ENCODE measurements at places on chromosomes 3 and 15.
A peak's percentile ranks its signal among the peaks of the same experiment; 100 is the strongest.

- DNase-seq, result no peak
Measured at GRCh38 chr15:101295607-101296161, 636 bp upstream of the SNRPA1 start.

GRCh38 chr15:81073801-81074200 lies 60.3 kb upstream of the CFAP161 start:
- no peak for DNase-seq

DNA sequence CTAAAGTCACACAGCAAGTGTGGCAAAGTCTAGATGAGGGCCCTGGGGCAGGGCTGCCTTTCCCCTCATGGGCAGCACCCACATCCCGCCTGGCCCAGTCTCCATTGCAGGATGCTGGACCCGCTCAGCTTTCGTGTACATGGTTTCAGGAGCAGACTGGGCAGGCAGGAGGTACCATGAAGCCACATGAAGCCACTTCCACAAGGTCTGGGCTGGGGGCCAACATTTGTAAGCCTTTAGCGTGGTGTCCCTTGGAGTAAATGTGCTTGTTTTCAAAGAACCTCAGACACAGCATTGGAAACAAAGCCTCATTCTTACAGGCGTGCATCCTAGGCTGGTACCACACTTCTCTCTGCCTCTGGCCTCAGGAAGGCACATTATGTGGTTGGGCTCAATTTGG lies 34.5 kb downstream of the UMPS start:
- DNase-seq, result no peak

- DNase-seq, result peak; percentile 36
Measured at GRCh38 chr15:73225358-73226015, 143.3 kb downstream of the HCN4 start.

DNA sequence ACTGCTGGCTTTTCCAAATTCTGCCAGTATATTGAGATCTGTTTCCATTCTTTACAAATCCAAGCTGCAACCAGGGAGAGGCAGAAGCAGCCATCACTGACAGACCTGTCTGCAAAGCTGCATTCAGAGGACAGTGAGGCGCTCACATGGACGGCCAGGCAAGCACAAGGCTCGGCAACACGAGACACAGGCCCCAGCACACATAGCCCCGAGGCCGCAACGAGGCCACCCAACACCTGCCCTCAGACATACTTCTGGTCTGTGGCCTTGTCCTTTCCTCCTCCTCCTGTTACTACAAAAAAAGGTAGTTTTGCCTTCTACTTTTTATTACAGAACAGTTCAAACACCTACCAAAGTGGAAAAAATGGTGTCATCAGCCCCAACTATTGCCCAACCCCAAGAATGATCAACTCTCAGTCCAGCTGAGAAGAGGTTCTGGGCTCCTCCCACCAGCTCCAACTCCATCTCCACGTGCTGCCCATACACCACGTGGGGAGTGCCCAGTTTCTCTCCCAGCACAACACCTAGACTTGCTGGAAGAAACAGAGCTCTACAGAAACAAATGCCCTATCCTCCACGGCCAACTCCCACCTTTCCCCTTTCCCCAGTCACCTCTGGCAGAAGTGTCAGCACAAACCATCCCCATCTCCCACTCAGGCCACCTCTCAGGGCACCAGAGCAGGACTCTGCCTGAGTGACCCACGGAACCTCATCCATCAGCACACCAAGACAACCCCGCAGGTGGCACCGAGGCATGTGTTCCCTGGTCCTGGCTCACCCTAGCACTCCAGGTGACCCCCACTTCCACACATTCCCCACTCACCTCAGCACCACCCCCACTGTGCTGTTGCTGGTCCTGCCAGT lies 7.4 kb downstream of the ZXDC start:
- no peak for DNase-seq

DNA sequence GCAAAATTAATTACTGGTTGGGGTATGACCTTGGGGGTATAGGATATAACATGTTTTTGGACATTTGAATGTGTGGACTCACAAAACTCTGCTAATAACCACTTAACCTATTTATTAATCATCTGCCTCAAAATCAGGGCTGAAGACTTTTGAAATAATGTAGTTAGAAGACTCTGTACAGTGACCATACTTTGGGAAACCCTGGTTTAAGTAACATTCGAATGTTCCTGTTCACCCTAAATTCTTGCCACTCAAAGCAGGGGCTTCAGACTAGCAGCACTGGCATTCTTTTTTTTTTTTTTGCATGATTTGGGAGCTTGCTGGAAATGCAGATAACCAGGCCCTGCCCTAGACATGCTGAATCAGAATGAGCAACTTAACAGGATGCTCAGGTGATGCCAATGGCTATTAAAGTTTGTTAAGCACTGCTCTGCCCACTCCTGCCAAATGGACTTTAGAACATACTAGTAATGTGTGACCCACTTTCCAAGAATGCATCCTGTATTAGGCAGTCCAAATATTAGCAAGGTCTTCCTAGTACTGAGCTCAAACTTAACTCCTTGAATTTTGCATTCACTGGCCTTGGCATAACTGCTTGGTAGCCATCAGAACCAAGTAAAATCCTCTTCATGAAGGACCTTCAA lies 12.7 kb upstream of the ST3GAL6 start:
- DNase-seq, result no peak

DNA sequence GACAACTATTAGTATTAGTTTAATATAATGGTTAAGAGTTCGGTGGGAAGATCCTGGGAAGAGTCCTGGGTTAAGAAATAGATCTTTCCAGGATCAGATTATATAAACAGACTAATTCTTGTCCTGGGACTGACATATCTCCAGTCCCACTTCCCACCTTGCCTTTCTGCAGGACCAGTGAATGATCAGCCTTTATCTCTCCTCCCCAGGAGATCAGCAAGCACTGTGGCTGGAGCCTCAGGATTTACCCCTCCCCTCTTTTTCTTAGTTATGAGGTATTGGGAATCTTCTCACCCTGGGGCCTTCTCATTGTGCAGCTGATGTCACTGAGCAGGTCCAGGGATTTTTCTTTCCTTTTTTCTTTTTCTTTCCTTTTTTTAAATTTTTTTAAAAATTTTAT lies 135.7 kb upstream of the UMPS start:
- DNase-seq, result no peak

GRCh38 chr3:10463533-10464434 lies 41.6 kb downstream of the ATP2B2 start:
- DNase-seq, result no peak

DNA sequence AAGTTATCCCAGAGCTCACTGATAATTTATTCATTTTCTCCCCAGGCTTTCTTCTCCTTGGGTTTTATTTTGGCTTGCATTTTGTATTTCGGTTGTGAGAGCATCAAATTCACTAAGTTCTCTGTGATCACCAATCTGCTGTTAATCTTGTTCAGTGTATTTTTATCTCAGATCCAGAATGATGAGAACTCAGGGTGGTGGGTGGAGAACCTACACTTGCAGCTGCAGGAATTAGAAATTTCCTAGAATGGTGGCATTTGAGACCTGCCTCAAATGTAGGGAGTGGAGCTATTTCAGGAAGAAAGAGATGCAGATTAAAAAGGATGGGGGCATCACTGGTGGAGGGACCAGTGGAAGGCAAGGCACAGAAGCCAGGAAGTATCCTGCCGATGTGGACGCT lies 129.6 kb downstream of the OPA1 start:
- DNase-seq, result no peak

GRCh38 chr15:60989696-60990095 lies 239.4 kb downstream of the RORA start:
- no peak for DNase-seq

DNA sequence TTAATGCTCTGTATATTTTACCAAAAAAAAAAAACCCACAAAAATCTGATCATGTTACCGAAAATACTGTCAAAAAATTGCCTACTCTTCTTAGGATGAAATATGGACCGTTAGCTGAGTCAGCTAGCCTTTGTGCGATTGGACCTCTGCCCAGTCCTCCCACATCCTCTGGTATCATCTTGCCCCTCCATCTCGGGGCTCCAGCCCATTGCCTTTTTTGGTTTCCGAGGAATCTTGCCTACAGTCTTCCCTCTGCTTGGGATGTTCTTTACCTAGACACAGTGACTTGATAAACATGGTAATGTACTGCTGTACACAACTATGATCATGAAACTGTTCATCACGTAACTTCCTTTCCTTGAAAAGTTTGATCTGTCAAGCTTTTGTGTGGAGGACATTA lies 371.4 kb downstream of the SV2B start:
- DNase-seq, result peak; percentile 44

- no peak for DNase-seq
Measured at GRCh38 chr15:68097029-68097428, 42.9 kb downstream of the PIAS1 start.

DNA sequence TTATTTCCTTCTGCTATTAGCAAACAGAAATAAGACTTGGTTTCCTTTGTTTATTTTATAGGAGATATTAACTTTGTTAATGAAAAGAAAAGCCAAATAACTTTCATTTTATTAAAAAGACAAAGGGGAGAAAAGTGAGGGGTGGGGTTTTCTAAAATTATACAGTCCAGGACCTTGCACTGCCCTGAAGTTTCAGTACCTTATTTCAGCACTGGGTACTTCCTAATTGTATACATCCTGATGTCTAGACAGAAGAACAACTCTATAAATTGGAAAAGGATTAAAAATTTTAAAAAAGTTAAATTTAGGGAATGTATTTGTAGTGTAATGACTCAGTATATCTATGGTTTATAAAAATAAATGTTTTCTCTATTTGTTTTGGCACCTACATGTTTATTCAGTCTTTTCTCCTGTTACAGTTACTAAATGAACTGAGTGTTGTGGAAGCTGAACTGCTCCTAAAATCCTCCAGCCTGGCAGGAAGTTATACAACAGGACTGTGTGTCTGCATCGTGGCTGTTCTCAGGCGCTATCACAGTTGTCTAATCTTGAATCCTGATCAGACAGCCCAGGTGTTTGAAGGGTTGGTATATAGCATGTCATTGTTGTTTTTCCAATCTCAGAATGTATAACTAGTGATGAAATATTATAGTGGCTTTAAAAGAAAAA lies 27.6 kb upstream of the P2RY13 start:
- no peak for DNase-seq

- no peak for DNase-seq
Measured at GRCh38 chr15:51046799-51047449, 47.8 kb downstream of the TNFAIP8L3 start.

- no peak for DNase-seq
Measured at GRCh38 chr3:29802057-29802456, 521.2 kb downstream of the RBMS3 start.

- no peak for DNase-seq
Measured at GRCh38 chr3:110955301-110955880, 116.2 kb upstream of the NECTIN3 start.

DNA sequence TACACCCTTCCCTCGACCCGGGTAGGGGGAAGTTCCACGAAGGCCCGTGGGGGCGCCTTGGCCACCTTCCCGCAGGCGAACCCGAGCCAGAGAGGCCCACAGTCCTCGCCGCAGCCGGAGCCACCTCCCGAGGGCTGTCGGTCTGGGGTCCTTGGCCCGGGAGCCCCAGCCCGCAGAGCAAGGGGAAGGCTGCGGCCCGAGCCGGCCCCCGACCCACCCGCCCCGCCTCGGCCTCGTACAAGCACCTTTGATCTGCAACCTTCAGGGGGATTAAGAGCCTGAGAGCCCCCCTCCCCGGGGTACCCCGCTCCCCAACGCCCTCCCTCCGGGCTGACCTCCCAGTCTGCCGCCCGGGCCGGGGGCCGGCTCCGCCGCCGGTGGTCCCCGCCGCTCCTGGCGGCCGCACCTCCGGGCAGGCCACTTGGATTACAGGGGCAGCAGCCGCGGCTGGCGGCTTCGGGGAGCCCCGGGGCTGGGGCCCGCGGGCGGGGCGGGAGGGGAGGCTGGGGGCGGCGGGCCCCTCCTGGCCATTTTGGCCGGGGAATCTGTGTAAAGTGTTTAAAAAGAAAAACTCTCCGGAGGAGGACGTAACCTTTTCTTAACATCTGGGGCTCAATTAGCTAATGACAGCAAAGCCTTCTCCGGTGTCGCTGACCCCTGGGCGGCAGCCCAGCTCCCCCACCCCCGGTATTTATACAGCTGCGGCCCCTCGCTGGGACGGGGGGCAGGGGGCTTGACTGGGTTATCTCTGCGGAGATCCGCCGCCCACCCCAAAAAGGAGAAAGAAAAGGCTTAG lies 40.2 kb downstream of the EPHB3 start:
- DNase-seq, result no peak

DNA sequence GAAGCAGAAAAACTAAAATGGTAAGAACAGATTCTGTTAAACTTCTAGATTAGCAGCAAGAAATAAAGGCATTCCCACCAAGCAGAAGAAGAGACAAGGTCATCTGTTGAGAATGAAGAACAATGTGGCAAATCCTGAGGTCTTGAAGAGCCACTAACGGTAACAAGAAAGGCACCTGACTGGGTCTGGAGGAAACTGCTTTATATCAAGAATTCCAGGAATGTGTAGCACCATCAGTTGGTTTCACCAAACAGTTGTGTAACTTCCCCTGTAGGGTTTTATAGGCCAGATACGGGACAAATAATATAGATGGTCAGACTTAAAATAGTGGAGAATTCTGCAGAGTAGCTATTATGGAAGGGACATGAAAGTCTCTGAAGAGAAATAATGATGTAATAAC lies 57.3 kb downstream of the ACAP2 start:
- DNase-seq, result no peak

- DNase-seq, result no peak
Measured at GRCh38 chr3:180116203-180116602, 79.5 kb upstream of the PEX5L start.

- DNase-seq, result no peak
Measured at GRCh38 chr3:20696388-20697150, 510.6 kb upstream of the SGO1 start.

DNA sequence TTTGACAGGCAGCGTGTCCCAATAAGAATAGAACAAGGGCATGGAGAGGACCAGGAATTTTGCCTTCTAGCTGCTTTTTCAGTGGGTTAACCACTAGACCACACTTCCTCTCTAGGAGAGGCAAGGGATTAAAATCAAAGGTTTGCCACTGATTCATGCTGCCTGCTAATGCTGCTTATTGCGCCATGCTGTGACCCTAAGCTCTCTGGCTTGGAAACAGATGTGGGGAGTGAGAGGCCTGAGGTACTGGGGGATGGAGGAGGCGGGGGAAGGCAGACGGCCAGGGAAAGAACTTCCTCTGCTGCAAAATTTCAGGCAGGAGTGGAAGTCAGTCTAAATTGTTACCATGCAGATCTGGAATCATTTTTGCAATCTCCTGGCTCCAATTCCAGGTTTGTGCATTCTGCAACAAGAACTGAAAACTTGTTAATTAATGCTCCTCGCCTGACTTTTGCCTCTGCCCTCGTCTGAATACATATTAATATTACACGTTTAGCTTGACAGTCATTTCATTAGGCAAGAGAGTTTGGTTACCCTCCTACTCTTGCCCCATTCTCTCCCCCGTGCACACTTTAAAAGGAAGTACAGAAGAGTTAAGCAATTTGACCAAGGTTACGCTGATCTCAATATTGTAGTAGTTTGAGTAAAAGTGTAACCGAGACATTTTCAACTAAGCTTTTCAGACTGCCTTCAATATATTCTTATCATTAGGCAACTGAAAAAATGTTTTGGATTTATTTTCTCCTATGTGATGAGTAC lies 121.7 kb upstream of the SPRED1 start:
- no peak for DNase-seq

DNA sequence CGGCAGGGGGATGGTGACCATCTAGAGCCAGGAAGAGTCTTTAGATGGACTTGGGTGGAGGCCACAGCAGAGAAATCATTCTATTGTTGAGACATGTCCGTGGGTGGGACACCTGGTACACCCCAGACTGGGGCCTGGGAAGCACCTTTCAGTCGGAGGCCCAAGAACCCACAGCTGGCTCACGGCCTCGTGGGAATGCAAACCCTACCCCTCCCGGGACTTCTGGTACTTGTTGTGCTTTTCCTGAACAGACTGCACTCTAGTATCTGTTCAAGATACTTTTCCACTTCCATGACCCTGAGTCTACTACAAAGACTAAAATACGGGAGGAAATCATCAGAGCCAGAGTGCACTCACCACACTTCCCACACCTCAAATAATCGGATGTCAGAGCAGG lies 60.7 kb downstream of the BDH1 start:
- DNase-seq, result no peak
